Suppressor macrophage treated with lipopolysaccharide for 4 hours (primary cell): ENCODE measurements at places on chromosomes 2 and 18.

GRCh38 chr2:147327613-147328012 is 517.2 kb upstream of the ACVR2A start:
- peak; percentile 73 for DNase-seq

- no peak for DNase-seq
These were observed 84.0 kb upstream of the BOD1L2 start for GRCh38 chr18:57062844-57063243.

GRCh38 chr2:177078416-177078815 is 134.2 kb upstream of the HNRNPA3 start:
- no peak for DNase-seq

- DNase-seq, result no peak
These were observed 16.4 kb upstream of the ST3GAL5 start for GRCh38 chr2:85905187-85905666.

DNA sequence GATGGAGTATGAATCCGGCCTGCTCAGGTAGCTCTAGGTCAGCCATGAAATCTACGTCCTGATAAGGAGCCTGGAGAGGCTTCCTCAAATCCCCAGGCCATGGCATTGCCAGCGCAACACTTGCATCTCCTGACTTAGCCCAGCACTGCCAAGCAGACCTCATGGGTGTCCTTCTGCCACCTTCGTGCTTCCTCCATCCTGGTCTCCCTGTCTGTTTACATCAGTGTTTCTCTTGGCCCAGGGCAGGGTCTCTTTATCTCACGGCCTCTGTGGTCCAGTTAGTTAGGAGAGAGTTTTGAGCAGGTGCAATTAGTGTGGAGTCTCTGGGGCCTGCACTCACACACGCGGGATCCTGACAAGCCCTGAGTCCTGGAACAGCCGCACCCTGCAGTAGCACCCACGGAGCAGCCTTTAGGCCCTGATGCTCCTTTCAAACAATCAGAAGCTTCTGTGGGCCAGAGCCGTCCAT is 193.1 kb upstream of the ARL4C start:
- DNase-seq, result no peak
